Fibroblast of lung (primary cell): ENCODE measurements at places on chromosomes 12 and 14.

GRCh38 chr14:22474730-22475351 lies 114.2 kb downstream of the DAD1 start:
- peak; percentile 47 for DNase-seq

GRCh38 chr14:87935081-87935828 lies 57.7 kb downstream of the GALC start:
- no peak for DNase-seq

- DNase-seq = no peak
Observed at GRCh38 chr14:105151084-105151837, 17.3 kb downstream of the JAG2 start.

DNA sequence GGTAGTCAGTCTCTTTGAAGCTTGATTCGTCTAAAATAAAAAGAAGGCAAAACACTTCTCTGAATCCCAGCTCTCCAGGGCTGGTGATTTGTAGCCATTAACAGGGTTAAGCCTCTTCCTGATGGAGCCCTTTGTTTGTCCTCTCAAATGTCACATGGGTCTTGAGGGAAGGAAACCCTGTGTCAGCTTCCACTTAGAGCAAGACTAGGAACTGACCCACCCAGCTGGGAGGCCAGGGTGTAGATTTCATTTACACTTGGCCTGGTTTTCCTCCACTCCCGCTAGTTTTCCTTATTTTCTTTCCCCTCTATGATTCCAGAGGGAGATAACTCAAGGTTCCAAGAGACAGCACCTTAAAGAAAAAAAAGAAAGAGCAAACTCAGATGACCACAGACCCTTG lies 230.5 kb upstream of the EGLN3 start:
- no peak for DNase-seq

DNA sequence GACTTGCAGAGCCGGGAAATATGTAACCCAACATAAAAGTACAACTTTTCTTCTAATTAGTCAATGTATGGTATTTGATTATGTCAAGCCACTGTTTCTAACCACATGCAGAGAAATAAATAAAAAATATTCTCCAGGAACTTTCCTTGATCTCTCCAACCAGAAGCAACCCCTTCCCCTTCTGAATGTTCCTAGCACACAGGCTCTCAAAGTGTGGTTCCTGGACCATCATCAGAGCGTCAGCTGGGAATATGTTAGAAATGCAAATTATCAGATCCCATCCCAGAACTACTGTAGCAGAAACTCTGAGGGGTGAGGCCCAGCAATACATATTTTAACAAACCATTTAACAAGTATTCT lies 21.0 kb upstream of the ITPR2 start:
- DNase-seq = no peak

- DNase-seq = peak; percentile 74
Observed at GRCh38 chr12:46494424-46494823, 121.9 kb upstream of the SLC38A2 start.

- no peak for DNase-seq
Observed at GRCh38 chr12:132474237-132474741, 15.7 kb upstream of the FBRSL1 start.

DNA sequence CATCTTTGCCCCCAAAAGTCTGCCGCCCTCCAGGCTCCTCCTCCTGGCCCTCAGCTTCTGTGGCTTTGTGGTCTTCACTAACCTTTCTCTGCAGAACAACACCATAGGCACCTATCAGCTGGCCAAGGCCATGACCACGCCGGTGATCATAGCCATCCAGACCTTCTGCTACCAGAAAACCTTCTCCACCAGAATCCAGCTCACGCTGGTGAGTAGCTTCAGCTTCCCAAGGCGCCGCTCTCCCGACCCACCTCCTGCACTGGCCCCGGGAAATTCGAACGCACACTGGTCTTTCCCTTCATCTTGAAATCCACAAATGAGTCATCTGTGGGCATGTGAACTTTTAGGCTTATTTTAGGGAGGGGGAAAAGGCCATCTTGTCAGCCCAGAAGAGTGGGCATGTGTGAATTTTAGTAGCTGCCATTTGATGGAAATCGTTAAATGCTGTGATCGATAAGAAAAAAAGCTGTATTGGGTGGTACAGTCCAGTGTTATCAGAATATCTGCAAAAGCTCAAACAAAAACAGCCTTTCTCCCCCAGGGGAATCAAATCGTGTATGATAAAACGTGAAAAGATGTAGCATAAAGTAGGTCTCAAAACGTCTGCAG lies 700 bp downstream of the SLC35E3 start:
- peak; percentile 70 for DNase-seq

DNA sequence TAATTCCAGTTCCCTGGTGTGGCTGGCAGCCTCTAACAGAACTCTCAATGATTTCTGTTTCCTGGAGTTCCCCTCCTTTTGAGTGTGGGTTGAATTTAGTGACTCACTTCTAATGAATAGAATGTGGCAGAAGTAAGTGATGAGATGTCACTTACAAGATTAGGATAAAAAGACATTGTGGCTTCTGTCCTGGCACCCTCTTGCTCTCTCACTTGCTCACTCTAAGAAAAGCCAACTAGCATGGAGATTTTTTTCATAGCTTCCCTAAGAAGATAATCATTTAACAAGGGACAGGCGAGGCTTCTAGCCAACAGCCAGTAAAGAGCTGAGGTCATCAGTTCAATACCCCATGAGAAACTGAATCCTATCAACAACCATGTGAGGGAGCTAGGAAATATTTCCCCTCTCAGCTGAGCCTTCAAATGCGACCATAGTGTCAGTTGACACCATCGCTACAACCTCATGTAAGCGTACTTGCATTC lies 156.7 kb downstream of the TMTC3 start:
- DNase-seq = peak; percentile 99

DNA sequence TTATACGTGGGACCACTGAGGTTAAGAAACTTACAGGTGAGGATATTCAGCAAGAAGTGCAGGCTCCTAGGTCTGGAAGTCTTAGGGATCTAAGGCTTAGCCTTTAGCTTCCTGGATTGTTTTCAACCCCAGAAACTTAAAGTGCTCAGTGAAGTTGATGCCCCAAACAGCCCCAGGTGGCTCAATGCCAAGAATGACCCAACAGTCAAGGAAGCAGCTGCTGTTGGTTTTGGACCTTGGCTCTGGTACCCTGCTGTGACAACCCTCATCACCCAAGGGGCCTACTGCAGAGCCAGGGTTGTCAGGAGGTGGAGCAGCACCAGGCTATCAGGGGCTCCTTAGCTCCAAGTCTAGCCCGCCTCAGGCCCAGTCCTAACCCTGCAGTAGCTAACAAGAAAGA lies 36.8 kb downstream of the VDR start:
- no peak for DNase-seq

GRCh38 chr14:74891870-74892269 lies 10.2 kb downstream of the DLST start:
- DNase-seq = no peak

DNA sequence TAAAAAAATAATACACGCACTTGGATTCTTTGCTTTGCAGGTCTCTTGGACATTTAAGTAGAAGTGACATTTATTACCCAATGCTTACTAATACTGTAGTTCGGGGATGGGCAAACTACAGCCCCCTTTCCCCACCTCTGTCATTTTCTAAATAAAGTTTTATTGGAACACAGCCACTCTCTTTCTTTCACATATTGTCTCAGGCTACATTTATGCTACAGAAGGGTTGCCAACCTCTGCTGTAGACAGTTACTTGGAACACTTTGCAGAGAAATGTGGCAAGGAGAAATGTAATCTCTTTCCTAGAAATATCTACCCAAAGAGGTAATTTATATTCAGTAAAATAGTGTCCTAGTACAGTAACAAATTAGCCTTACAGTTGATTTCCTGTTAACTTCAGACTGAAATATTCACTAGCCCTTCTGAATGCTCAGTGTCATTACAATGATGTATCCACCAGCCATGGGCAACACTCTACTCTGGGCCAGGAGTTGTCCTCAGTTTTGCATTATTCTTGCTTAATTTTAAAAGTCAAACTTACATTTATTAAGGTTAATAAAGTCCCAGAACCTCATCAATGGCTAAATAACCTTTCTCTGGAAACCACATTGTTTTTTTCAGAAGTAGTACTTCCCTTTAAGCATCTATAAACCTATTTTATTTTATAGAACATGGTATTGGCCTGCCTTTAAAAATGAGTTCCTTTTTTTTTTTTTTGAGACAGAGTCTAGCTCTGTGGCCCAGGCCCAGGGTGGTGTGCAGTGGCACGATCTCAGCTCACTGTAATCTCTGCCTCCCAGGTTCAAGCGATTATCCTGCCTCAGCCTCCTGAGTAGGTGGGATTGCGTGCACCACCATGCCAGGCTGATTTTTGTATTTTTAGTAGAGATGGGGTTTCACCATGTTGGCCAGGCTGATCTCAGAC lies 269.6 kb upstream of the AMIGO2 start:
- peak; percentile 44 for DNase-seq

GRCh38 chr14:104787736-104788135 lies 7.8 kb downstream of the AKT1 start:
- no peak for DNase-seq

- DNase-seq = no peak
Observed at GRCh38 chr12:120890963-120891362, 13.2 kb downstream of the SPPL3 start.

GRCh38 chr12:7100239-7100638 lies 8.0 kb upstream of the C1R start:
- no peak for DNase-seq

DNA sequence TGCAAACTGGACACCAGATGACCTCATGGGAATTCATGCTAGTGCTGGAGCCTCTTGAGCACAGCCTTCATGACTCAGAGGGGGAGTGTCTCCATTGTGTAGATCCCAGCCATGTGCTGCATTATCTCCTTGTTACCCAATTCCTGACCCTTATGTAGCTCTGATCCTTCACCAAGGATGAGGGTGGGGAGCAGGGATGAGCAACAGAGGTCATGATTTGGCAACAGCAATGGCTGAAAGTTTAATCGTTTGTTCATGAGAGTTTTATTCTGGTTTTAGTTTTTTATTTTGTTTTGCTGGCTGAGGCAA lies 9.5 kb upstream of the BDKRB1 start:
- DNase-seq = peak; percentile 98

DNA sequence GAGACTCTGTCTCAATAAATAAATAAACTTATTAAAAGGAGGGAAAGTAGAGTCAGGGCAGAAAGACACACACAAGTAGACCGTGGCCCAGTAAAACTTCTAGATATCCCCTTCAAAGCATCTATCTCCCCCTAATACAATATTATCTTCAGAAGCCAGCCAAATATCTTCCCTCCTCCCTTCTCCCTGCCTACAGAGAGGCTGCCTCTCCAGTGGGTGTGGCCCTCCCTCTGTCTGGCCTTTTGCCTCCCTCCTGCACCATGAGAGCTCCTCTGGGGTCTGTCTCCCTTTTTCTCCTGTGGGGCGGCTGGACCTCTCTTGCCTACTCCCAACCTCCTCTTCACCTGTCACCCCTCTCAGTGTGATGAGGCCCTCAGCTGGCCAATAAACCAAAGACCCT lies 139.2 kb downstream of the EGLN3 start:
- DNase-seq = no peak

- peak; percentile 67 for DNase-seq
Observed at GRCh38 chr12:105420659-105421240, 90.3 kb downstream of the C12orf75 start.

- DNase-seq = no peak
Observed at GRCh38 chr12:108205864-108206263, 76.8 kb downstream of the WSCD2 start.

- DNase-seq = no peak
Observed at GRCh38 chr12:131409211-131409610, 301.7 kb upstream of the SFSWAP start.

- DNase-seq = no peak
Observed at GRCh38 chr12:92938638-92939037, 9.5 kb upstream of the EEA1 start.

GRCh38 chr12:12486661-12487240 lies 75.9 kb downstream of the DUSP16 start:
- DNase-seq = no peak

DNA sequence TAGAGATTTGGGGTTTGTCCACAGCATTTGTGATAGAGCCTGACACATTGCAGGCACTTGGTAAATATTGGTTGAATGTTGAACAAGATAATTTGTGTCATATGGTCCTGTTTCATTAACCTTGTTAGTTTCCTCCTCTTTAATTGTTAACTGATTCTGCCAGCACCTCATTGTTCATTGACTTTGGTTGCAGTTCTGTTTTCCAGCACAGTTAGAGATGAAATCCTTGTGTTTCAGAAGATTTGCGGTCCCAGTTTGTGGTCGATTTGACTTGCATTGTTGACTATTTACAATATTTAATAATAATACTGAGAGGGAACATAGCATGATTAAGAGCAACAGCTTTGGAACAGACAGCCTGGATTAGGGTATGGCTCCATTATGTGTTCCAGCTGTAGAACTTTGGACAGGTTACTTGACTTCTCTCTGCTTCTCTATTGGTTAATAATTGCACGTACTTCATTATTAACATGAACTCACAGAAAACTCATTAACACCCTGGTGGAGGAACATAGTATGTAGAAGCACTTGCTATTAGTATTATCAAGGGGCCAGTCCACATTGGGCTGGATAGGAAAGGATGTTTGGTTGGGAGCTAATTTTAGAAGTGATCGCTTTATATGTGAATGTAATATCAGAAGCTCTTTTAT lies 8.7 kb downstream of the DRAM1 start:
- no peak for DNase-seq

DNA sequence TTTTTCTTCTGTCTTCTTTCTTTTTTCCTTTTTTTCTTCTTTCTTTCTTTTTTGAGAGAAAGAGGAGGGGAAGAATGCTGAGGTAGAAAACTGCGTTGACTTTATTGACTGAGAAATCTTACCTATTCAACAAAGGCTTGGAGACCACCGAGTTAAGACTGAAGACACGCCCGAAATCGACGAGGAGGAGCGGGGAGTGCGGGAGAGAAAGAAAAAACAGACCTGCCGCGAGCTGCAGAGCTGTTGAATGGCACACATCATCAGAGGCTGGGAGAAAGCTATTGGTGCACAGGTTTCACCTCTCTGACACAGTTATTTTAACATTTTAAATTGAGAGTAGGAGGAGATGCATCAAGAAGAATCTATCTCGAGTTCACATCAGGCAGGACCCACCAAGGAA lies 5.1 kb downstream of the ASCL1 start:
- DNase-seq = no peak

GRCh38 chr12:130981074-130981742 lies 27.5 kb downstream of the ADGRD1 start:
- no peak for DNase-seq

DNA sequence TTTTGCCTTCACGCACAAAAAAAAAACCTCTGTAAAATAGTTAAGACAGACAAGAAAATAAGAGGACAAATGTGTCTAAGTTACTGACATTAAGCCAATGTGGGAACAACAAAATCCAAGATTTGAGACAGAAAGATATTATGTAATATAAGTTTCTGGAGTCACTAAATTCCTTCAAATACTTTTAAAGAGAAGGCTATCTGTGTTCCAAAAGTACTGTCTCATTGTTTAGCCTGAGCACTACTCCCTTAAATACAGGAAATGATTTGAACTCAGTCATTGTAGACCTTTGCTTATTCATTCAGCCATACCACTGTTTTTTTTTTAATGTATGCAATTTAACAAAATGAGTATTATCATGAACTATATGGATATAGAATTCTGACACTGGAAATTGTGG lies 82.7 kb upstream of the KITLG start:
- DNase-seq = no peak

- DNase-seq = no peak
Observed at GRCh38 chr12:66268562-66268961, 33.7 kb upstream of the HELB start.
